ENCODE measurements at places on chromosomes 13 and 19.

- no peaks in the 10 kb centered on the region for H3K36me3 ChIP-seq
- no peaks in the 10 kb centered on the region for H3K27me3 ChIP-seq
- no peak for DNase-seq
- H3K4me3 ChIP-seq: no peak overlapping the region
- H3K4me1 ChIP-seq: no peaks in the 10 kb centered on the region
Observed at GRCh38 chr19:31139871-31140505, 209.2 kb downstream of the TSHZ3 start.

DNA sequence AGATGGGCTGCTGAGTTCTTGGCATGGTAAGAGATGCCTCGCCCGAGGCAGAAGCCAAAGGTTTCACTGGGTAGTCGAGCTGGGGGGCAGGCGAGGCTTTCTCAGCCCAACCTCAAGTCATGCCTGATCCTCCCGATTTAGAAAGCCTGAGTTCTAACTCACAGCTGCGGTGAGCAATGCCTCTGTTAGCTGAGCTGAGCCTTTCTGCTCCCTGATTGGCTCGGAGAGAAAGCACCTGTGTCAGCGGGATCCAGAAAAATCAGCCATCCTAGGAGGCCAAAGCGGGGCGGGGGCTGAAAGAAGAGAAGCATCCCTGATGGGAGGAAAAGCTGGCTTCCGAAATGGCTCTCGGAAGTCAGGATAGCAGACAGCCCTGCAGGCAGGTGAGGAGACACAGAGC, 44.7 kb downstream of the CACNA1A start:
- H3K27me3 ChIP-seq: peaks cover 6% of the 10 kb centered on the region
- no peaks in the 10 kb centered on the region for H3K36me3 ChIP-seq
- no peak overlapping the region for H3K4me3 ChIP-seq
- H3K4me1 ChIP-seq: no peaks in the 10 kb centered on the region

GRCh38 chr19:5949792-5950305, 28.1 kb downstream of the RANBP3 start:
- DNase-seq: no peak
- peaks cover 20% of the 10 kb centered on the region for H3K36me3 ChIP-seq
- peak overlapping the region; percentile 31 for H3K27ac ChIP-seq
- H3K4me3 ChIP-seq: no peak overlapping the region
- H3K27me3 ChIP-seq: no peaks in the 10 kb centered on the region

DNA sequence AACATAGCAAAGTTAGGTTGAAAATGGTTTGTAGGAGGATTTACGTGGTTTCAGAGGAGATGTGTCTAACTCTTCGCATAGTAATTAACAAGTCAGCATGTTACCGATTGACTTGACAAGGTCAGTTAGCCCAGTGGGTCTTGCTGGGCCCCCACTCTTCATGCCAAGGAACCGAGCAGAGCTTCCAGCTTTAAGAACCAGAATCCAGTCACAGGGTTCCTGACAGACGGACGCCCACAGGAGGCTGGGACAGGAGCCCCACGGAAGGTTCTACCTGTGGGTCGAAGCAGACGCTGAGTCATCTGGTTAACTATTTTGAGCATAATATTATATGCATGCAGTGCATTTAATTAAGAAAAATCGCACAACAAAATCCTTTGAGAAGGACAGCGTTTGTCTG, 3.5 kb downstream of the TMEM255B start:
- H3K36me3 ChIP-seq: peaks cover 2% of the 10 kb centered on the region
- DNase-seq: no peak
- no peak overlapping the region for H3K4me3 ChIP-seq
- no peak overlapping the region for H3K27ac ChIP-seq
- H3K27me3 ChIP-seq: peaks cover 15% of the 10 kb centered on the region

- no peak for DNase-seq
- H3K27me3 ChIP-seq: peaks cover 3% of the 10 kb centered on the region
- no peaks in the 10 kb centered on the region for H3K36me3 ChIP-seq
- peaks cover 12% of the 10 kb centered on the region for H3K4me1 ChIP-seq
Observed at GRCh38 chr13:31880851-31881494, 141.6 kb downstream of the RXFP2 start.

GRCh38 chr19:48020686-48021085, 23.2 kb downstream of the CABP5 start:
- peaks cover 4% of the 10 kb centered on the region for H3K36me3 ChIP-seq
- no peaks in the 10 kb centered on the region for H3K4me1 ChIP-seq
- no peak for DNase-seq

DNA sequence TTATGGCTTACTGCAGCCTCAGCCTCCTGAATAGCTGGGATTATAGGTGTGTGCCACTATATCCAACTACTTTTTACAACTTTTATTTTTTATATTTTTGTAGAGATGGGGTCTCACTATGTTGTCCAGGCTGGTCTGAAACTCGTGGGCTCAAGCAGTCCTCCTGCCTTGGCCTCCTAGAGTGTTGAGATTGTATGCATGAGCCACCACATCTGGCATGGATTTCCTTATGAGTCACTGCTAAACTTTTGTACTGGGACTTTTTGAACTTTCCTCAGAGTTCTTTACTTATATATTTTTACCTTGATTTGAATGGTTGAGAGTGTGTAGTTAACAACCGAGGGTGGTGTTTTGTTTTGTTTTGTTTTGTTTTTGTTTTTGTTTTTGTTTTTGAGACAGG, 33.4 kb downstream of the DNAJC3 start:
- no peaks in the 10 kb centered on the region for H3K27me3 ChIP-seq
- H3K4me3 ChIP-seq: no peak overlapping the region
- DNase-seq: no peak
- peaks cover 23% of the 10 kb centered on the region for H3K4me1 ChIP-seq
- H3K36me3 ChIP-seq: peaks cover 20% of the 10 kb centered on the region
- no peak overlapping the region for H3K27ac ChIP-seq

DNA sequence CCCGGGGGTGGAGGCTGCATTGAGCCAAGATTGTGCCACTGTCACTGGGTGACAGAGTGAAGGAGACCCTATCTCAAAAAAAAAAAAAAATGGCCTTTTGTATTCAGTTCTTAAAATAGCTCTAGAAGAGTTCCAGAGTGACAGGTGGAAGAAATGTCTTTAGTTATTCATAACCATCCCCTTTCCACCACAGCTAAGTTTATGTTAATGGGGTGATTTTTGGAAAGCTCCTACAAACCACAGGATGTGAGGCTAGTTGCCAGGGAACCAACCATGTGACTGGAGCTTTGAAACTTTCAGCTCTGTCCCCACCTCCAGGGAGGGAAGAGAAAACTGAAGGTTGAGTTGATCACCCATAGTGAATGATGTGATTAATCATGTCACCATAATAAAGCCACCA, 6.9 kb downstream of the ZNF490 start:
- no peak overlapping the region for H3K4me3 ChIP-seq
- no peak for DNase-seq
- H3K27ac ChIP-seq: peak overlapping the region; percentile 35
- H3K27me3 ChIP-seq: no peaks in the 10 kb centered on the region
- H3K4me1 ChIP-seq: peaks cover 5% of the 10 kb centered on the region

DNA sequence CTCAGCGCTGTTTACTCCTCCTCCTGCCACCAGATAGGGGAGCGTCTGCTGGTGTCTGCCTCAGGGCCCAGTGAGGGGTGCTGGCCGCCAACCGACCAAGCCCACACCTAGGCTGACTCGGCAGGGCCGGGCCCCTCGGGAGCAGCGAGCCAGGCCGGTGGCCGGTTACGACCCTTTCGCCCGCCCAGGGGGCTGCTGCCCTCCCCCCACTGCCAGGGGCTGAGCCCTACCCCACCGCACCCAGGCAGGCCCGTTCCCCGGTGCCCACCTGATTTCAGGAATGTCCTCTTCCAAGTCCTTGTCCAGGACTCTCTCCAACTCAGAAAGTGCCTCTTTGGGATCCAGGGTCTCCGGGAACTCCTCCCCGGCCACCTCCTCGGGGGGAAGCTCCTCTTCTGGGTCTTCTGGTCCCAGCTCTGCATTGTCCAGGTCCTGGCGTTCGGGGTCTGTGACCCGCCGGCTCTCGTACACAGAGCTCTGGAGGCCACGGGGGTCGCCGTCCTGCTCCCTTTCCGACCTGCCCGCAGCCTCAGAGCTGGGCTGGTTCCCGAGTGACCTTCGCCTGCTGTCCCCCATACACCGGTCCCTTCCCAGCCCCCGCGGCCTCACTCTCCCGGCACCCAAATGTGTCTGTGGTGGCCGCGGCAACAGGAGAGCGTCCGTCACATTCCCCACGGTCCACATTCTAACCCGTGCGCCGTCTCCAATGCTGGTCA, 31.0 kb upstream of the MIER2 start:
- DNase-seq: no peak
- H3K27me3 ChIP-seq: peaks cover 4% of the 10 kb centered on the region
- peaks cover 3% of the 10 kb centered on the region for H3K36me3 ChIP-seq
- no peak overlapping the region for H3K4me3 ChIP-seq

DNA sequence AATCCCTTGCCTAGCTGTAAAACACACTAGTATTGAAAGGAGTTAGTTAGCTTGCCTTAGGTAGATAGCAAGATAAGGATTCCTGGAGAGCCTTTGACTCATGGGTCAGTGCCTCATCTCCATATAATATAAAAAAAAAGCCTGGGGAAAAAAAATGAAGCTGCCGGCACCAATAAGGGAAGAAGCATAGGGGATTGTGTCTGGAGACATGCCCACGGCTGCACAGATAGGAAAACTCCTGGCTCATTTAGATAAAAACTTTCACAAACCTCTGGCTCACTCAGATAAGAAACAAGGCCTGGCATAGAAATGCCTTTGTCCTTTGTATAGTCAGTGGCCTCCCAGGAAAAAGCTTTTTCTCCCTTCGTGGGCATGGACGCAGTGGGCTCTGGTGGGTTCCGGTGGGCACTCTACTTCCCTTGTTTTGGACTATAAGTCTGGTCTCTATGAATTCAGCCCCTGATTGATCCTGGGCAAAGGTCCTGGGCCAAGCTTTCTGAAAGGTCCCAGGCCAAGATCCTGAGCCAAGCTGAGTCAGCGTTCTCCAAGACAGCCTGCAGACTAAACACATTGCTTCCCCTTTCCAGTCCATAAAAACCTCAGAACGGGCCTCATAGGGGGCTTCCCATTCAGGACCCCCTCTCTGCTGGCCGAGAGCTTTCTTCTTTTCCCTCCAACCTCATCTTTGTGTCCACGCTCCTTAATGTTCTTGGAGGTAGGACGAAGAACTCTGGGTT, 4.9 kb upstream of the OR7A17 start:
- no peak overlapping the region for H3K4me3 ChIP-seq
- H3K4me1 ChIP-seq: peaks cover 9% of the 10 kb centered on the region
- peak overlapping the region; percentile 83 for H3K27ac ChIP-seq
- H3K27me3 ChIP-seq: peaks cover 5% of the 10 kb centered on the region
- no peaks in the 10 kb centered on the region for H3K36me3 ChIP-seq

GRCh38 chr13:41713405-41713804, 247.5 kb downstream of the VWA8 start:
- H3K4me3 ChIP-seq: no peak overlapping the region
- no peak overlapping the region for H3K27ac ChIP-seq
- no peak for DNase-seq
- no peaks in the 10 kb centered on the region for H3K4me1 ChIP-seq
- H3K36me3 ChIP-seq: peaks cover 19% of the 10 kb centered on the region

DNA sequence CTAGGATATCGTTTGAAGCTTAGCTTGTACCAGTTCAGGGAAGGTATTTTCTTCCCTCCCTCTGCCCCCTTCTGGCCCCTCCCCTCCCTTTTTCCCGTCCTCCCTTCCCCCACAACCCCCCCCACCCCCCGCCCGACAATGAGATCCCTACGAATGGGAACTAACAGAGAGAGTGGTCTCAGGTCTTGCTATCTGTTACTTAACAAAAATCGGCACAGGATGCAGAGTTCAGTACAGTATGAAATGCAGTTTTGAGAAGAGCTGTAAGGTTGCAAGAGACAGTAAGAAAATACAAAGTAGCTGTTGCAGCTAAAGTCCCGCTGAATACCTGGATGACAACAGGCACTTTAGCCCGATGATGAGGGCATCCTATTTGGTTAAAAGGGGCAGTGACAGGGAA, 3.1 kb upstream of the DACH1 start:
- peaks cover 10% of the 10 kb centered on the region for H3K27me3 ChIP-seq
- no peak for DNase-seq
- no peaks in the 10 kb centered on the region for H3K36me3 ChIP-seq
- no peak overlapping the region for H3K4me3 ChIP-seq
- H3K27ac ChIP-seq: no peak overlapping the region

DNA sequence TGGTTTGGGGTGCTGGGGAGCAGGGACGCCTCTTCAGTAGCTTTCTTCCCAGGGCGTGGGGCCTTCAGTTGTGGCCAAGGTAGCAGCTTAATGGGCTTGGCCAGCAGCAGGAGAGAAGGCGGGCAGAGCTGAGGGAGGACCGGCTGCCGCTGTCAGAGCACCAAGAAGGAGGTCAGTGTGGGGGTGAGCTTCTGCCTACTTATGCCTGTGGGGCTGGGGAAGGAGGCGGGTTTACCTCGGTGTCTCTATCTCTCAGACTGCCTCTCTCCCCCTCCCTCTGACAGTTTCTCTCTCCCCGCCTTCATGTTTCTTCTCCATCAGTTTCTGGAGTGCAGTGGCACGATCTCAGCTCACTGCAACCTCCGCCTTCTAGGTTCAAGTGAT, at the start of gene CAPN12:
TSS of gene CAPN12 (minus strand) at position 177 of the 384 bp plus-strand sequence. CDS start 309 bp downstream, outside the sequence.
- no peak within 1 kb of the TSS for H3K27ac ChIP-seq
- DNase-seq: no peak
- no peaks in the 10 kb centered on the region for H3K27me3 ChIP-seq

- DNase-seq: no peak
- no peaks in the 10 kb centered on the region for H3K4me1 ChIP-seq
- H3K27me3 ChIP-seq: no peaks in the 10 kb centered on the region
- H3K4me3 ChIP-seq: no peak overlapping the region
Observed at GRCh38 chr13:34762312-34762711, 179.8 kb upstream of the NBEA start.

GRCh38 chr13:30857018-30857417, 49.1 kb upstream of the MEDAG start:
- peaks cover 6% of the 10 kb centered on the region for H3K27me3 ChIP-seq
- peaks cover 3% of the 10 kb centered on the region for H3K4me1 ChIP-seq
- DNase-seq: no peak
- H3K36me3 ChIP-seq: no peaks in the 10 kb centered on the region
- H3K27ac ChIP-seq: no peak overlapping the region

GRCh38 chr13:68234274-68234673, 1004.1 kb upstream of the PCDH9 start:
- no peak overlapping the region for H3K4me3 ChIP-seq
- no peak for DNase-seq
- no peaks in the 10 kb centered on the region for H3K4me1 ChIP-seq
- no peaks in the 10 kb centered on the region for H3K36me3 ChIP-seq
- H3K27ac ChIP-seq: no peak overlapping the region

GRCh38 chr19:42352301-42353259, 27.1 kb downstream of the MEGF8 start:
- no peaks in the 10 kb centered on the region for H3K27me3 ChIP-seq
- no peak overlapping the region for H3K4me3 ChIP-seq
- peaks cover 13% of the 10 kb centered on the region for H3K36me3 ChIP-seq
- H3K27ac ChIP-seq: no peak overlapping the region

GRCh38 chr19:47419789-47420188, 462 bp upstream of the MEIS3 start:
- H3K4me3 ChIP-seq: no peak overlapping the region
- peaks cover 65% of the 10 kb centered on the region for H3K27me3 ChIP-seq
- peaks cover 42% of the 10 kb centered on the region for H3K4me1 ChIP-seq
- DNase-seq: no peak

- H3K4me3 ChIP-seq: peak overlapping the region; percentile 58
- H3K4me1 ChIP-seq: peaks cover 21% of the 10 kb centered on the region
- H3K27me3 ChIP-seq: peaks cover 39% of the 10 kb centered on the region
- DNase-seq: no peak
Observed at GRCh38 chr19:46426506-46427162, 2.1 kb downstream of the PNMA8C start.

GRCh38 chr19:3162418-3163229, 15.9 kb upstream of the S1PR4 start:
- H3K4me3 ChIP-seq: no peak overlapping the region
- H3K27ac ChIP-seq: no peak overlapping the region
- no peaks in the 10 kb centered on the region for H3K27me3 ChIP-seq
- peaks cover 2% of the 10 kb centered on the region for H3K36me3 ChIP-seq

- no peak overlapping the region for H3K4me3 ChIP-seq
- H3K36me3 ChIP-seq: peaks cover 30% of the 10 kb centered on the region
- peaks cover 7% of the 10 kb centered on the region for H3K4me1 ChIP-seq
- no peaks in the 10 kb centered on the region for H3K27me3 ChIP-seq
Observed at GRCh38 chr19:10809651-10810285, 26.2 kb downstream of the TMED1 start.

All from memory B cell (primary cell).